ENCODE measurements at places on chromosomes 1 and 21.

DNA sequence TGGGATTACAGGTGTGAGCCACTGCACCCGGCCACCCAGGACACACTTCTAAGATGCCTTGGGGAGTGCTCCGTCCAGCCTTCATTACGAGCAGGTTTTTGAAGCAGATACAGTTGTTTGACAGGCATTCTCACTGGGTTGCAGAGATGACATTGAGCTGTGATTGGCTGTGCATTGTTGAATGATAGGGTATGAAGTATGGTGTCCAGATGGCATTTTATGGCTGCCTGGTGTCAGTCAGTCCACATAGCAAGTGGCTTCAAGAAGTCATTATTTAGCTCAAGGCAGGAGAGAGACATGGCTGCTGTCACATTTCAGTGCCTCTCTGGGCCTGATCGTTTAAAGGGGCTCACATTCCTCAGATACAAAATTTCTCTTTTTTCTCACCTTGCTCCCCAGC, 14.8 kb upstream of the PADI2 start:
- no peak for DNase-seq

- DNase-seq: no peak
These were observed 136.5 kb upstream of the ETS2 start for GRCh38 chr21:38669186-38669585.

DNA sequence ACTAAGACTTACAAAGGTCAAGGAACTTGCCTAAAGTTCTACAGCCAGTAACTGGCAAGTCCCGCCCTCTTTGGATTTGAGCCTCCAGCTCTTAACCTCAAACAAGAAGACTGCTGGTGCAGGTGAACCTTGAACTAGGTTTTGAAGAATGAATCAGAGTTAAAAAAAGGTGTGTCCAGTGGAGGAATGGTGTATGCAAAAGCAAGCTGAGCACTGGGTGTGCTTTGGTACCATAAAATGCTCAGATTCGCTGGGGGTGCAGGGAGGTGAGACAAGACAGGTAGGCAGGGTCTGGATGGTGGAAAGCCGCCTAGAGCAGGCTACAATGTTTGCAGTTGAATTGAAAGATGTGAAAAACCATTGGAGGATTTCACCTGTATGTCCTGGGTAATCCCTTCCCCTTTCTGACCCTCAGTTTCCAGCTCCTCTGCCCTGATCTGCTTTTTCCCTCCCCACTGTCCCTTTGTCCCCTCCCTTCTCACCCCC, 39.8 kb downstream of the FOXD2 start:
- no peak for DNase-seq

DNA sequence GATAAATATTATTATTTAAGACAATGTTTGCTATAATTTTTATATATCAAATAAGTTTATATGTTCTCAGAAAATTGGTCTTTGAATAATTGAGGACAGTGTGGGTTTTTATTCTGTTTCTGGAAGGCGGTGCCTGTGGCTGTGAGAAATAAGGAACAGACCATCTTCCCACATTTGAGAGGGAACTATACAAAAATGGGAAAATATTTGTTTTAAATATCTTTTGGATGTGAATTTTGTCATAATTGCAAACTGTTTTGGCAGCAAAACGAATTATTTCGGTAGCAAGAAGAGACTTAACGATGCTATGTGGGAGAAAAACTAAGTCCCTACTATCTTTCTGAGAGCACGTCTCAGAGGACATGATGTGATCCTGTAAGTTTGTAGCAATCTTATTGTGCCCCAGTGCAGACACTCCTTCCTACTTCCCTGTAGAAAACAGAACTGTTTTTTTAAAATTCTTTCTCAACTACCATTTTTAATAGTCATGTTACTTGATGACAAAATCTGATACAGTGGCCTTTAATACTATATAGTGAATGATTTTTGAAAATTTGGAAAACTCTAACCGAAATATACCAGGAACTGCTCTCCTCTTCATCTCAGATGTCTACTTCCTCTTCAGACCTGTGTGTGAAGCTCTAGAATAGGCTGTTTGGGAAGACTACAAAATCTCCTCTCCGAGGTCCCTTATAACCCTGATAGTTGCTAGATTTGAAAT, 25.4 kb downstream of the PTPRC start:
- DNase-seq: no peak

GRCh38 chr1:59198564-59198963, 98.3 kb upstream of the FGGY start:
- DNase-seq: no peak

- no peak for DNase-seq
These were observed 88.2 kb downstream of the NTPCR start for GRCh38 chr1:233038581-233038980.

- DNase-seq: no peak
These were observed 55.3 kb downstream of the RIPK4 start for GRCh38 chr21:41711416-41712007.

GRCh38 chr1:17011439-17012307, at the start of gene ATP13A2:
ATP13A2 (minus strand) TSS chr1:17011928; CDS start chr1:17011738, 190 bp downstream.
- peak; percentile 19 for DNase-seq

- no peak for DNase-seq
These were observed 9.5 kb downstream of the EYA3 start for GRCh38 chr1:28078680-28079626.

DNA sequence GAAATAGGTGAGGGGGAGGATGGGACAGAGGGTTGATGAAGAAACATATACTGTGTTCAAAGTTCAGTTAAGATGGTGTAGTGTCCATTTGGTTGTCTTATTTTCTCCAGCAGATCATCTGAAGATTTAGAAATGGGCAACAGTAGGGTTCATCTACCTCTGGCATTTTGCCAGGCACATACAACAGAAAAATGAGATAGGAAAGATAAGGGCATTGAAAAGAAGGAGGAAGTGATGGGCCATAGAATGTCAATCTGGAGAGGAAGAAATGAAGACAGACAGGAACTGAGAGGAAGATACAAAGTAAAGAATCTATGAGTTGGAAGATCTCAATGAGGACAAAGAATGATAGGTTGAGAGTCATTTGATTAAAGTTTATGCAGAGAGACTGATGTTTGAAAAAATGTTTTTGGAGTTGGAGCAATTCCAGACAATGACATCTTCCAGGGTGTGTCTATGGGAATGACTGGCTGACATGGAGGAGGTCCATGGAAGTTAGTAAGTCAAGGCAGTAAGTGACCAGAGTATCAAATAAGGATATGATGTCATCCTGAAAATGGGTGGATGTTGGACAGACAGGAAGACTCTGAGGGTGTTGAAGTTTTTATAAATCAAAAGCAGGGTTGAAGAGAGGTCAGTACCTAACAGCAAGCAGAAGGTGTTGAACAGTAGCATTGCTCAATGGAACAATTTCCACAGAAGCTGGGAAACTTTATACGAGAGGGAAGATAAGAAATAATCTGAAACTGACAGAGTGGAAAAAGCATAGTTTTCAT, 18.7 kb upstream of the CD55 start:
- DNase-seq: no peak

DNA sequence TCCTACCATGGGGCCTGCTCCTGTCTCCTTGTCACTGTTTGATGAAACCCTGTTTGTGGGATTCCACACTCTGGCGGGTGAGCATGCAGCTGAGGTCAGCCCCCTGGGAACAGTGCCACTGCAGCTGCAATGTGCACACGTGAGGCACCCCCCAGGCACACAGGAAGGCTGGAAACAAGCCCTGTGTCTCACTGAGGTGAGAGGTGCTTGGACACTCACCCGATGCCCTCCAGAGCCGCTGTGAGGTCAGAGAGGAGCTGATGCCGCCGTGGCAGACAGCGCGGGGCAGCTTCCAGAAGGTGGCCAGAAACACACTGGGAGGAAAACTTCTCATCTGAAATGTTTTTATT, 49.7 kb downstream of the SLX9 start:
- no peak for DNase-seq

DNA sequence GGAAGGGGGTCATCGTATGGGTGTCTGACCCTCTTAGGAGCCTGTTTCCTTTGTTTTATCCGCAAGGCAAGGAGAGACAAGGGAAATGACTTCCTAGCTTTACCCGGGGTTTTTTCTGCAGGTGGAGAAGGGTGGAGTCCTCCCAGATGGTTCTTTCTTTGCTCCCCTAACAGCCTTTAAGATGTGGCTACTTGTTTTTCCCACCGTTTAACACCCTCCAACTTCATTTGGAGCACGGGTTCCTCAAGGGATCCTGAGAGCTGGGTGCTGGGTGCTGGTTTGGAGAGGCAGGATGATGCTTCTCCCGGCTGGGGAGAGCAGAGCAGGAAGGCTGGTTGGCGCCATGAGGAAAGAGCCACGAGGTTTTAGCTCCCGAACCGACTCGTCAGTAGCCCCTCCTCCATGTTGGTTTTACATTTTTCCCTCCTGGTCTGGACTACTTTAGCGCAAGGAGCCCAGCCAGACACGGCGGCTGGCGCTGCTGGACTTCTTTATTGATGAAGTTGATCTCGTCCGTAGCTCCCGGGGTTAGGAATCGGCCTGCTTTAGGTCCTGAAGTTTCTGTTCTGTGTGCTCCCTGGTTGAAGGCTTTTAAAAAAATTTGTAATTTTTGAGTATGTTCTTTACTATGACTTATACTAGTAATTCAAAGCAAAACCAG, 1.4 kb downstream of the UCK2 start:
- peak; percentile 61 for DNase-seq

- DNase-seq: no peak
These were observed 575.8 kb upstream of the PRMT6 start for GRCh38 chr1:106480629-106481028.

- no peak for DNase-seq
These were observed 17.7 kb downstream of the FHAD1 start for GRCh38 chr1:15264769-15265168.

DNA sequence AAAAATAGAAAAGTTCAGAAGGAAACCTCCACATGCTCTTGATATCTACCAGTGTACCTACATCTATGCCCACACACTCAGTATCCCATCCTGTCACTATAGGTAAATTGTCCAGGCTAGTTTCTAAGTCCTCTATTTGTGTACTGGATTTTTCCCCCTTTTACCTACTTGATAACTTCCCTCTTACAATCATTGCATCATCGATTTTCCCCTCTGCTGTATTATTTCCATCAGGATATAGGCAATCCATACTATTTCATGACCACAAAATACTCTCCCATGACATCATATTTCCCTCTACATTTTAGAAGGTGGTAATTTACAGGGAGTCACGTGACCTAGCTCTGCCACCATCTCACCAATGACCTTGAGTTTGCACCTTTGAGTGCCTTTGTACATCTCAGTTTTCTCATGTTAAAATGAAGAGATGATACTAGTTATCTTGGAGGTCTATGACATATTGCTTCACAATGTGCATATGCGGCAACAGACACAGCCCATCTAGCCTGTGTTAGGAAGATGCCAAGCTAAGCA, 88.2 kb downstream of the GDAP2 start:
- no peak for DNase-seq

DNA sequence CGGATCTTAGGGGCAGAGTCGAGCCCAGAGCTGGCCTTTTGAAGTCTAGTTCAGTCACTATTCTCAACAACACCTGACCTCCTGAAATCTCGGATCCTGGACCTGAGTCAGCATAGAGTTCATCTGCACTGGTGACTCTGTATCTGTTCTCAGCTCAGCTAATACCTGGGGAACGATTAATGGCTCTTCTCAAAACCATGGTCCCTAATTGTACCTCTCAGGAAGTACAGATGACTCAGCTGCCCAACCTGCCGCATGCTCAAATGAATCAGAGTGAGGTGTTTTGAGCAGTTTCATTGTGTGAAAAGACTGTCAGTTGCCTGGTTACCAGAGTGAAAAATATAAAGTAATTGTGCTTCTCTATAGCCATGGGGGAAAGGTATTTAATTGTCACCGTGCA, 89.2 kb downstream of the SLC35F3 start:
- no peak for DNase-seq

DNA sequence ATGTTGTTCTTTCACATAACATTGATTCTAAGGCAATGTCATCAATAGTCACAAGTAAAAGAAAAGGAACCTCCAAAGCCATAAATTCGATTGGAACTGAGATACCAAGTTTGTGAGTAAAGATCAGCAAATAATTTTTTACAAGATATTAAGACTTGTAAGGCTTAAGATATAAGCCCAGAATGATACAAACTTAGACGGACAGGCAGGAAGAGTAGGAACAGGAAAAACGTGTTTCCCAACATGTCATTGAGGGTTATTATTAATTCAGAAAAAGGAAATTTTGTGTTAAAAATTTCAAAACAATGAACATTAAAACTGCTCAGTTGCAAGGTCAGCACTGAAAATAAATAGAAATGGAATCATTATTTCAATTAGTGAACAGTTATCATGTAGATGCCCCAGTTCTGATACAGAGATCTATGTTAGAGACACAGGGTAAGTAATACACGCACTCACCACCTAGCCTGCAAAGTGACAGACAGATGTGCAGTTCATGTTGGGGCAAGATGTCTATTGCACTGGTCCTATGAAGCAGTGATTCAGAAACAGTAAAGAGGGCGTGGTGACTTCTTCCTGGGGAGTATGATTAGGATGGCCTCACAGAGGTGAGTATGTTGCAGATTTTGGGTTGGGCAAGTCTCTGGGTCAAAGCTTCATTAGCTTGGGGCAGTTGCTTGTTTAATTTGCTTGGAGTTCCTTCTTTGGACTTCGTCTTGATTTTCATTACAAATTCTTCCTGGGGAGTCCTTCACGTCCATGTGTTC, 284.4 kb downstream of the SETD4 start:
- no peak for DNase-seq

GRCh38 chr1:55347866-55348265, 132.7 kb upstream of the USP24 start:
- DNase-seq: no peak

- DNase-seq: no peak
These were observed 18.2 kb downstream of the NTNG1 start for GRCh38 chr1:107158991-107159390.

DNA sequence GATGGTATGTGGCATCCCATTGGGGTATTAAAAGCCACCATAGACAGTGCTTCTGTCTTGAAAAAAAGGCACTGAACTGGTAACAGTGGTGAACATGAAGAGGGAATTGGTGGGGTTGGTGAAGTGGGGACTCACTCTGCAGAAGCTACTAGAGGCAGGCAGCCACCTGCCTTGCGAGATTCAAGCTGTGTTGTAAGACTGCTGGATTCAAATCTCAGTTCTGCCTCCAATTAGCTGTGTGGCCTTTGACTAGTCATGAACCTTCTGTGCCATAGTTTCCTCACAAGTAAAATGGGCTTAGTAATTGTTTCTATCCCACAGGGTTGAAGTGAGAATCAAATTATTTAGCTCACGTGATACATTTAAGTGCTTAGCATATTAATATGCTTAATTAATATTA, 16.6 kb upstream of the ELOA start:
- no peak for DNase-seq

- no peak for DNase-seq
These were observed 98.7 kb downstream of the DAB1 start for GRCh38 chr1:57325117-57325516.

GRCh38 chr21:43903451-43904091, 38.5 kb downstream of the AGPAT3 start:
- DNase-seq: no peak

DNA sequence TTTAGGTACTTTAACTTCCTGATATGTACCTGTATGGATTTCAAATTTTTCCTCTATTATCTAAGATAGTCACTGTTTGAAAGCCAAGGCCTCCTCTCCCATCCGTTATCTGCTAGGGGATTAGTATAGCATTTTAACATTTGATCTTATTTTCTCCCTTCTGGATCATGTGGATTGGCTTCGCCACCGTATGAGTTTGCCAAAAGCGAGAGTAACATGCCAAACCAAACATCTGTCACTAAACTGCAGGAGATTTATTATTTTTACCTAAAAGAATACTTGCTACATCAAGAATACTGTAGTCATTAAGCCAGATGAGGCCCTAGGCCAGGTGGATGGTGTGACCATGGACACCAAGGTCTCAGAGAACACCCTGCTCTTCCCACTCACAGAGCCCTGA, 28.5 kb upstream of the EEIG2 start:
- no peak for DNase-seq

- DNase-seq: no peak
These were observed 2.7 kb downstream of the SH2D2A start for GRCh38 chr1:156813750-156814570.
